ENCODE measurements at places on chromosomes 5 and 9.

DNA sequence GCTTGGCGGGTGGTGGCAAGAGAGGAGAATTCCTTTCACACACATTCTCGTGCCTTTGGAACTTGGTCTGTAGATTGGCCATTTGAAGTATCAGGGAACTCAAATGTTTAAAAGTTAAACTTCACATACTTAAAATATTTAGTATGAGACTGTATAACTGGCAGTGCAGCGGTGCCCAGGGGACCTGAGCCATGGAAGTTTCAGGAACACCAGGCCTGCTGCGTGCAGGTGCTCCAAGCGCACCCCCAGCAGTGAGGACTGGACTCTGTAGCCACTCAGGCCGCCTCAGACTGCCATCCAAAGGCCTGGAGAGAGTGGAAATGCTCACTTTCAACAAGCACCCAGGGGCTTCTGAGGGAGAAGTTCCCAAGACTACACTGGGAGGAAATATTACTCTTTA, 273.5 kb upstream of the IRX2 start:
- no peak for DNase-seq

- no peak for DNase-seq
Observed at GRCh38 chr9:84808416-84808815, 138.9 kb downstream of the NTRK2 start.

GRCh38 chr5:139650031-139650688, 2.0 kb downstream of the CXXC5 start:
- no peak for DNase-seq

DNA sequence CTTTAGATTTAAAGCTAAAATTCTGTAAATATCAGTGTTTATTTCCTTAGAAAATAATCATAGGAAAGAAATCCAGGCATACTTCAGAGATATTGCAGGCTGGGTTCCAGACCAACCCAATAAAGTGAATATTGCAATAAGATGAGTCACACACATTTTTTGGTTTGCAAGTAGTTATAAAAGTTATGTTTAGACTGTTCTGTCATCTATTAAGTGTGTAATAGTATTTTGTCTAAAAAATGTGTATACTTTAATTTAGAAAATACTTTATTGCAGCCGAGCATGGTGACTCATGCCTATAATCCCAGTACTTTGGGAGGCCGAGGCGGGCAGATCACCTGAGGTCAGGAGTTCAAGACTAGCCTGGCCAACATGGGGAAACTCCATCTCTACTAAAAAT, 6.9 kb upstream of the RIC1 start:
- no peak for DNase-seq

- DNase-seq: no peak
Observed at GRCh38 chr5:139671096-139671841, 23.1 kb downstream of the CXXC5 start.
